ENCODE measurements at places on chromosomes 3 and 15.

- no peaks in the 10 kb centered on the region for H3K27me3 ChIP-seq
- no peak for DNase-seq
- H3K36me3 ChIP-seq, result no peaks in the 10 kb centered on the region
- H3K4me1 ChIP-seq, result peaks cover 18% of the 10 kb centered on the region
Observed at GRCh38 chr15:32688151-32688639, 29.6 kb upstream of the GREM1 start.

GRCh38 chr3:122602011-122602710, 24.7 kb downstream of the PARP15 start:
- no peaks in the 10 kb centered on the region for H3K36me3 ChIP-seq
- H3K4me1 ChIP-seq, result no peaks in the 10 kb centered on the region
- no peak overlapping the region for H3K27ac ChIP-seq

- H3K4me3 ChIP-seq, result no peak overlapping the region
- H3K27me3 ChIP-seq, result no peaks in the 10 kb centered on the region
- no peak for DNase-seq
- H3K27ac ChIP-seq, result no peak overlapping the region
Observed at GRCh38 chr3:65145680-65146079, 457.9 kb upstream of the ADAMTS9 start.

- H3K27ac ChIP-seq, result no peak overlapping the region
- no peak for DNase-seq
- peaks cover 32% of the 10 kb centered on the region for H3K4me1 ChIP-seq
- no peaks in the 10 kb centered on the region for H3K27me3 ChIP-seq
- no peak overlapping the region for H3K4me3 ChIP-seq
- H3K36me3 ChIP-seq, result no peaks in the 10 kb centered on the region
Observed at GRCh38 chr15:39429898-39430357, 151.0 kb upstream of the THBS1 start.

DNA sequence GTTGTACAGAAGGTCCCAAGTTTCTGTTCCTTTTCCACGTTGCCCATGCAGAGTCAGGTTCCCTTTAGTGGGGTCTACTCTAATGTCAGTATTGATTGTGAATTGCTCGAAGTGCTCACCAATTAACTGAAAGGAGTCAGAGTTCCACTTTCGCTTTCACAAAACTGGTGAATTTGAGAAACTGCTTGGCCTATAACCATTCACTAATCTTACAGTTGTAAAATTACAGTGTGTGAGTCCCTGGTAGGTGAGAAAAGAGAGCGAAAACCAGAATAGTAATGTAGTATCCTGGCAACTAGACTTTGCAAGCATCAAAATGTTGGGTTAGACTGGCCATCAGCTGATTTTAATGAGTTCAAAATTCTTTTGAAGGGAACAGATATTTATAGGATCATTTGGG, 237.5 kb upstream of the CHRM5 start:
- no peak overlapping the region for H3K27ac ChIP-seq
- DNase-seq, result no peak
- H3K4me3 ChIP-seq, result no peak overlapping the region

- H3K4me3 ChIP-seq, result peak overlapping the region; percentile 77
- no peak for DNase-seq
- H3K27ac ChIP-seq, result peak overlapping the region; percentile 93
- peaks cover 85% of the 10 kb centered on the region for H3K4me1 ChIP-seq
Observed at GRCh38 chr3:8503871-8504610, 2.4 kb downstream of the LMCD1 start.

- peaks cover 43% of the 10 kb centered on the region for H3K4me1 ChIP-seq
- H3K36me3 ChIP-seq, result no peaks in the 10 kb centered on the region
- H3K27me3 ChIP-seq, result no peaks in the 10 kb centered on the region
- peak; percentile 91 for DNase-seq
- H3K27ac ChIP-seq, result peak overlapping the region; percentile 92
Observed at GRCh38 chr3:50237754-50238548, 1.9 kb downstream of the GNAI2 start.

DNA sequence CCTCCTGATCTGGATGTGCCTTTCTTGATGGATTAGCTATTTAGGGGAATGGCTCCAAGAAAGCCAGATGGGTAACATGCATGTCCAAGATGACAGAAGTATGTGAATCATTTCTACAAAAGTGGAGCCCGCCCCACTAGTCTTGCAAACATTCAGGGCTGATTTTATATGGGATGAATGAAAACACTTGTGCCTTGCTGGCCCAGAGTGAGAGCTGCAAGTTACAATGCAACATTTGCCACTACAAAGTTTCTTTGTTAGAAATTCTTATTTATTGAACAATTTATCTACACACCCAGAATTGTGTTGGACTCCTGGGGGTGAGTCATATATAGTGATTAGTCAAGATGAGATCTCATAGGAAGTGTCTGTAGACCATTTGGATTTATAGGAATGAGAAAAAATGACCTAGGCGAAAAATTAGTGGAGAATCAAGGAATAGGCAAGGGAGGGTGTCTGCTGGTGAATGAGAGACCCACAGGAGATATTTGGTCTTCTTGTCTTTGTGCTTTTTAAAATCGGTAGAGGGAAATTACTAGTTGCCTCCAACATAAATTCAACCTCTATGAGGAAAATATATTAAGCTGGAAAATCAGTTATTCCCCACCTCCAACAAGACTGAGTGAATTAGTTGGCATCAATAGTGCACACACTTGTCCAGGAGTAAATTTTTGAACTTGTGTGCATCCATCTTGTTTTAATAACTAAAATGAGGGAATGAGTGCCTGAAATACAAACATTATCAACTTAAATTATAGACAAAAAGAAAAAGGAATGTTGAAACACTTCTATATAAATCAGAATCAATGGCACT, 53.5 kb upstream of the DCBLD2 start:
- peaks cover 34% of the 10 kb centered on the region for H3K4me1 ChIP-seq
- H3K27me3 ChIP-seq, result no peaks in the 10 kb centered on the region
- H3K36me3 ChIP-seq, result peaks cover 3% of the 10 kb centered on the region
- no peak overlapping the region for H3K4me3 ChIP-seq
- no peak overlapping the region for H3K27ac ChIP-seq

GRCh38 chr3:186151077-186151971, 42.4 kb upstream of the ETV5 start:
- no peak overlapping the region for H3K27ac ChIP-seq
- DNase-seq, result no peak
- H3K36me3 ChIP-seq, result no peaks in the 10 kb centered on the region
- peaks cover 21% of the 10 kb centered on the region for H3K27me3 ChIP-seq
- no peak overlapping the region for H3K4me3 ChIP-seq
- no peaks in the 10 kb centered on the region for H3K4me1 ChIP-seq

GRCh38 chr15:52438047-52438446, 90.6 kb downstream of the MYO5A start:
- no peak overlapping the region for H3K27ac ChIP-seq
- no peak overlapping the region for H3K4me3 ChIP-seq
- peaks cover 24% of the 10 kb centered on the region for H3K4me1 ChIP-seq
- peaks cover 2% of the 10 kb centered on the region for H3K36me3 ChIP-seq
- DNase-seq, result no peak

- no peak overlapping the region for H3K4me3 ChIP-seq
- peaks cover 27% of the 10 kb centered on the region for H3K4me1 ChIP-seq
- H3K27me3 ChIP-seq, result no peaks in the 10 kb centered on the region
- no peak for DNase-seq
Observed at GRCh38 chr15:41806291-41807181, 21.4 kb upstream of the JMJD7 start.
